ENCODE measurements at places on chromosomes 7 and 10.

DNA sequence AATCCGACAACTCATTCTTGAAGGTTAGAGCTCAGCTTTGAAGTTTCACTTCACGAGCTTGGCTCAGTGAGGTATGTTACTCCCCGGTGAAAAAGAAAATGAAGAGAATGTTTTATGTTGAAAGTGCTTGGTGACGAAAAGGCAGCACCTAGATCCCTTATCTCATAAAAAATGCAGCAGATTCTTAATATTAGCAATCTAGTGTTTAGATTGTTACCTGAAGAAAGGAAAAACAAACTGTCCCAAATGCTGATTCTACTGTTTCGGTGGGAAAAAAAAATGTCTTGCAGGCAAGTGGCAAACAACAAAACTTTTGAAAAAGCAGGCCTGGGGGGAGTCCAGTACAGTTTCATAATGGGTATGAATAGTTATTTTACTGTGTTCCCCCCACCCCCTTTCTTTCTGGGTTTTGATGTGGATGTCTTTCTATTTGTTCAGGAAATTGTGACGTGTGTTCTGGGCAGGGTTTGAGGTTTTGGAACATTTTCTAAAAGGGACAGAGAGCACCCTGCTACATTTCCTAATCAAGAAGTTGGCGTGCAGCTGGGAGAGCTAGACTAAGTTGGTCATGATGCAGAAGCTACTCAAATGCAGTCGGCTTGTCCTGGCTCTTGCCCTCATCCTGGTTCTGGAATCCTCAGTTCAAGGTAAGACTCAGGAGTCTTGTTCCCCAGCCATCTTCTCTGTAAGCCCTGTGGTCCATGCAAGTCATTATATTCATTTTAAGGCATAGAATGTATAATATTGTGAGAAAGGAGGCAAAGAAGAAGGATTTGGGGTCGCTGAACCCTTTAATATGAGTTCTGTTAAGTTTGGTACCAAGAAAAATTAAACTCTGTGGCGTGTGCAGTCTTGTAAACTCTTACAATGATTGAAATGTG, at the start of gene SRGN:
TSS of gene SRGN (plus strand) at position 514 of the 881 bp plus-strand sequence. CDS start at position 569, 55 bp downstream.
- peak; percentile 65 for DNase-seq

DNA sequence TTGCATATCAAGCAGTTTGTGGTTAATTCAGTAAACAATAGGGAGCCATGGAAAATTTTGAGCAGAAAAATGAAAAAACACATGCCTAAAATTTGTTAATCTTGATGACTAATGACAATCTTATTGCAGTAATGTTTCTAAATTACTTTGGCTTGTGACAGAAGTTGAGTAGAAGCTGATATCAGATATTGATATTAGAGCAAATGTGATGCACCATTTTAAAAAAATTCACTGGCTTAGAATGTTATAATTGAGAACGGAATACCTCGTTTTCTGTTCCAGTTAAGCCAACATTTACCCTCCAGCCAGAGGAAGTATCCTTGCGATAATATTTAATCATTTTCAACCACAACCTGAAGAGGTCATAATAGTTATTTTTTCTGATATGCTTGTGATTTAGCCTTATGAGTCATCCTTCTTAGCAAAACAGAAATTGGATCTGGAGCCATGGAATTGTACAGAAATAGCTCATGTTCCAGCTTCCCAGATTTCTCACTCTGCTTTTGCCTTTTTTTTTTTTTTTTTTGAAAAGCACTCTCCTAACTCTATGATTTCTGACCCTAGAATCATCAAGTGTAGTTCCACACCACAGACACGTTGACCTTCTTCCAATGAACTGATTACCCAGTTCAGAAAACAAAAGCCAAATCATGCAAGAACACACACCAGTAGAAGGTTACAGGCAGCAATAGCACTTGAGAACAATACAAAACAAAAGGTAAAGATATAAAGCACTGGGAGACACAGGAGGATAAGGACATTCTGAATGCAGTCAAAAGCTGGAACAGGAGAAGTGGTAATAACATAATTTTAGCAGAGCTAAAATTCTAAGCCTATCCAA, 96.8 kb upstream of the PHYHIPL start:
- peak; percentile 87 for DNase-seq

- no peak for DNase-seq
These were observed 51.0 kb upstream of the OSBPL3 start for GRCh38 chr7:25031007-25031406.

- DNase-seq = no peak
These were observed 26.2 kb downstream of the CRPPA start for GRCh38 chr7:16395121-16395520.

- DNase-seq = no peak
These were observed 2.9 kb upstream of the IGF2BP3 start for GRCh38 chr7:23472956-23473843.

- DNase-seq = no peak
These were observed 1.7 kb downstream of the ELFN1 start for GRCh38 chr7:1671594-1672451.

- DNase-seq = no peak
These were observed 614.7 kb downstream of the PARD3 start for GRCh38 chr10:34200355-34200901.

DNA sequence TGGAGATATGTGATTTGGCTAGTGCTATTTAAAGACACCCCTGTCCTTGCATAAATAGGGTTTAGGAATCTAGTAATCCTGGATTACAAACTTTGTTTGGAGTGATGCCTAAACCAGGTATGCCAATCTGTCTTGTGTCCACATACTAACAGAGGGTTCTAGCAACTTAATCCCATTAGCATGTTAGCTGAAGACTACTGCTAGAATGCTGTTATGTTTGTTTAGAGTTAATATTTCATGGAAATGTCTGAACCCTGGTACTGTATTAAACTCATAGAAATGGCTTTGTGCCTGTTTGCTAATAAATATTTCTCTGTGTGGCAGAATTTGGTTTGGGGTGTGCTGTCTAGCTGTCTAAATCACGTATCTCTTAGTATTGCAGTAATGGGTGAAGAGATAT, 150.8 kb downstream of the PFKFB3 start:
- no peak for DNase-seq

GRCh38 chr10:53361281-53361680, 588.7 kb upstream of the MBL2 start:
- DNase-seq = no peak

DNA sequence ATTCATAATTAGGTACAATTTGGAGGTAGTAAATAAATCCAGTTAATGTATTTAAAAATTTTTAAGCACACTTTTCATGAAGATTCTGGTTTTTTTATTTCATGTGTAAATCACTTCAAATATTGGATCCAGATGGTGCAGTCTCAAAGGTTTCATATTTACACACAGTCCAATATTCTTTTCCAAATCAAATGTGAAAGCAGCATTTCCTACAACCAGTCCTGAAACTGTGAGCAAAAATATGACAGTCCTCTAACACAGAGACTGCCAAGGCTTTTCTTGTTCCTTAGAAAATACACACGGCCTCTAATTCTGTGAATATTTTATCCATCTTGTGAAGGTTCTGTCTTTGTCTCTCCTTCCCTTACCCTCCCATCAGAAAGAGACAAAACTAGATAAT, 645.9 kb downstream of the ARL4A start:
- DNase-seq = peak; percentile 52

- DNase-seq = no peak
These were observed 30.0 kb downstream of the EEPD1 start for GRCh38 chr7:36182854-36183604.

- no peak for DNase-seq
These were observed 148.9 kb downstream of the ZEB1 start for GRCh38 chr10:31467791-31468535.

DNA sequence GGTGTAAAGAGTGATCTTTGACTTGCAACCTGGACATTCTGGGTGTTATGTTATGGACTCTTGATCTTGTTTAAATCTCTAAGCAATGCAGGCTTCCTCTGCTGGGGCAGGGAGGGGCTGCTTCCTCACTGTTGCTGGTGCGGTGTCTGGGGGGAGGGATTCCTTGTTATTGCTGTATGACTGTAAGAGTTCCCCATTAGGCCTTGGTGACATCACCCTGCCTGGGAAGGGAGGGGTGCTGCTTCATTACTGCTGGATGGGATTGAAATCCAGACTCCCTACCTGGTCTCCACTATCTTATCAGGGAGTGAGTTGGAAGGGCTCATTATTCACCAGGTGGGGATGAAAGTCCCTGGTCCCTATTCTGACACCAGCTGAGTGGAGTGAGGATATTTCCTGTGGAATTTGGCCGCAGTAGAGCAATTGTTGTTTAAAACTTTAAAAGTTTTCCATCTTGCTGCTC, 8.8 kb downstream of the OGDH start:
- no peak for DNase-seq

GRCh38 chr10:58740620-58741369, 228.1 kb downstream of the BICC1 start:
- no peak for DNase-seq

DNA sequence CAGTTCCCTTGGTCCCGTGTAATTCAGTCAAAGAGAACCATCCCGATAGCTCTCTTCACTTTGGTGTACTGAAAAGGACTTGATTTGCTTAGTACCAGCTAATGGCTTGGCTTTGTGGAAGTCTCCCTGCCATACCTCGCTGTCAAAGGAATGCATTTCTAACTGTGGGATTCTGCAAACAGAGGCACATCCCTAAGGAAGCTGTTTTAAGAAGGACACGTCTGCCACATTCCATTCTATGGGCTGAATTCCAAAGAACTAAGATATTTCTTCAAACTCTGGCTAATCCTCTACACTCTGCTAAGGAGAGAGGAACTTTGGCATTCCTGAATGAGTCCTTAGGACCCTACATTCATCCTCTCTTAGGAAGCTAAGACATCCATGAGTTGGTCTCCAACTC, 327.9 kb downstream of the SFMBT2 start:
- DNase-seq = no peak

GRCh38 chr10:49593998-49594397, 16.1 kb upstream of the SLC18A3 start:
- DNase-seq = no peak

DNA sequence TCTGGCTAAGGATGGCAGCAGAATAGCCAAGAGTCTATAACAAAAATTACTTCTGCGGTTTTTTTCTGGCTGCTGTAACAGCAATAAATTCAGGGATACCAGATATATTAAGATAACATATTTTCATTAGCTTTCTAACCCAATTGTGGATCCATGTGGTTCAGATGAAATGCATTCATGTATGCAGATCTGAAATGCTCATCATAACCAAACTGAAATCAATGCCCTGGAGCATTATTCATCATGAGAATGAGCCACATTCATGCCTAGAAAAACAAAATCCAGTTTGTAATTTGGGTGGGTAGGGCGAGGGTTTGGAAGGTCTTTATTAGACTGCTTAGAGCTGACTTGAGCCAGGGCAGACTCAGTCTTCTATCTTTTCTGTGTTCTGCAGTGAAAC, 69.8 kb upstream of the SEMA3A start:
- DNase-seq = no peak

DNA sequence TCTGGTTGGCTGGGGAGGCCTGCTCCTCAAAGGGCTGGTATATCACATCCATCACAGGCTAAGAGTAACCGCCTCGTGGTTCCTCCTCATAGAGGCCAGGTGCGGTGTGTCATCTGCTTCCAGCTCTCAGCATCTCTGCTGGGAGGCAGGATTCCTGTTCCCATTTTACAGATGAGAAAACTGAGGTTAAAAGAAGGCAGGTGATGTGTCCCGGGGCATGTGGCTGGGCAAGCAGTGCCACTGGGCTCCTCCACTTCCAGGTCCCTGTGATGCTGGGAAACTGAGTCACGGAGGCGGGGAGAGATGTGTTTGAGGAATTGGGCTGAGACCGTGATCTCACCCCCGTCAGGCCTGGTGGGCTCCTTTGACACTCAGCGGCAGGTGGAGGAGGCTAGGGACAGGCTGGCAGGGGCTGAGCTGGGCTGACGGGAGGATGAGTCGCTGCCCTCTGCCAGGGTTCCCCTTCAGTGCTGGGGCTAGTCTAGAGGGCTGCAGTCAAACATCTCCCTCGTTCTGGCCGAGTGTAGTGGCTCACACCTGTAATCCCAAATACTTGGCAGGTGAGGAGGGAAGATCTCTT, 9.4 kb downstream of the ARPC1B start:
- DNase-seq = no peak

DNA sequence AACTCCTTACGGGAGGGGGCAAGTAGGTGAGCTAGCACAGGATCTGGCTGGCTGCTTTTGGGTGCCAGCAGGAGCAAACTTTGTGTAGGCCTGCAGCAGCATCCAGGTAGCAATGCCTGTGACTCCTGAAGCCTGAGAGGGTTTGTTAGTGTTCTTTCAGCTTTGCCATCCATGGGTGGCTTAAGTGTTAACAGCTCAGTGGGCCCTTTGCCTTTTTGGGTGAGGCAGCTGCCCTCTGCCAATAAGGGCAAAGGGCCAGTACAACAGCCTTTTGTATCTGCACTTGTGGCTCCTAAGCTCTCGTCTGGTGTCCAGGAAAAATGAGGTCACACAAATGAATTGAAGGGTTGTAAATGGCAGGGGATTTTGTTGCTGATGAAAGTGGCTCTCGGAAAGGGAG, 359.0 kb upstream of the CHRM2 start:
- no peak for DNase-seq

DNA sequence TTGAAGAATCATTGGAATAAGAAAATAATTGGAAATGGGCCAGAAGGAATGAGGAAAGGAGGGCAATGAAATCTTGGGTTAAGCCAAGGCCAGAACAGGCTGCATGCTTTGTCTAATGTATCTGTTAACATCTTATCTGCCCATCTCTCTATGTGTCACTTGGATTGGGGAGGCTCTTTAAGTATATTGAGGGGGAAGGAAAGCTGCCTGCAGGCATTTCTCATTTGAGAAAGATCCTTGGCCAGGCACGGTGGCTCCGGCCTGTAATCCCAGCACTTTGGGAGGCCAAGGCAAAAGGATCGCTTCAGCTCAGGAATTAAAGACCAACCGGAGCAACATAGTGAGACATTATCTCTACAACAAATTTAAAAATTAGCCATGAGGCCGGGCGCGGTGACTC, 14.3 kb downstream of the PCBD1 start:
- DNase-seq = no peak

Data from muscle of back (tissue), 13 donors.